Naive B cell (primary cell): ENCODE measurements at places on chromosomes 6 and 20.

DNA sequence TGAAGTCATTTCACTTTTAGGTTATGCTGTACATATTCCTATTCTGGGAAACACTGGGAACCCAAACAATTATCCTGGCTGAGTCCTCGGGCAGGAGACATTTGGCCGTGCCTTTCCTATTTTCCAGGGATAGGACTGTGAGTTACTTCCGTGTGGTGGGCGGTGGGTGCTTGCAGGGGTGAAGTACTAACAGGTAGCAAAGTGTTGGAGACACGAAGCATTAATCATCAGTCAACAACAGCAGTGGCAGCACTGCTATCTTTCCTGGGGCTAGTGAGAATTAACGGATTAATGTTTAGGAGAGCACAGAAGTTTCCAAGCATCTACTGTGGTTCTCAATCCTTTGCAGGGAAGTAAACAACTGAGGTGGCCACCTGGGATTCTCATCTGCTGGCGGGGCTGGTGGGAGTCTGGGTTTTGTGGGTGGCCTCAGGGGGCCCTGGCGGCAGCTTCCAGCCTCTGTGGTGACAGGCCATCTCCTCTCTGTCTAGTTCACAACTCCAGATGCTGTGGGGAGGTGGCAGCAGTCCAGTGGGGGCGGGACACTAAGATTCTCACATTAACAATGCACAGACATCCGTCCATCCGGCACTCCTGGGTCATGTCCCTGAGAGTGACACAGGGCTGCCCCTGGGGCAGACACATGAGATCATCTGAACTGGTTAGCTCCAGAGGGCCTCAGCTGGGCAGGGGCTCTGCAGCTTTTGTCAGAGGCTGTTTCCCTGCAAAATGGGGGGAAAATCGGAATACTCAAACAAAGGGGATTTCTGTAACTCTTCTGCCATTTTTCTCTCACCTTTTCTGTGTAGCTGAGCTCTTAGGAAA is 90.9 kb downstream of the GJA10 start:
- DNase-seq = no peak

DNA sequence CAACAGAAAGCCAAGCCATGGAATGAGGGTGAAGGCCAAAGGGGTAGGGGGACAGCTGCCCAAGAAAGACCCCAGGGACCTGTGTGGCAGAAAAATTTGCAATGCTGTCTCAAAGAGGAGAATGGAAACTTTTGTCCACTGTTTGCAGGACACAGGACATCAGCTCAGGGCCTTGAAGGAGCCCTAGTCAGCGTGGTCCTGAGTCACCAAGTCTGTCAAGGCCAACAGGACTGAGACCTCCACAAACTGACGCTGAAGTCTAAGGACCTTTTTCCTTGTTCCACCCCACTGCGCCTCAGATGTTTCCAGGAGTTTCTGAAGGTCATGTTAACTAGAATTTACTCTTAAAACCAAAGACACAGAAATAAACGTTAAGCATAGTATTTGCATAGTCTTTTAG is 31.8 kb upstream of the AVP start:
- DNase-seq = no peak

- DNase-seq = peak; percentile 65
Measured at GRCh38 chr6:30828027-30828962, 56.0 kb upstream of the DDR1 start.

GRCh38 chr6:18823782-18824386 is 436.7 kb downstream of the RNF144B start:
- no peak for DNase-seq

- DNase-seq = no peak
Measured at GRCh38 chr6:16592223-16592911, 168.9 kb downstream of the ATXN1 start.

GRCh38 chr6:13527671-13528056 is 40.3 kb upstream of the GFOD1 start:
- DNase-seq = no peak

DNA sequence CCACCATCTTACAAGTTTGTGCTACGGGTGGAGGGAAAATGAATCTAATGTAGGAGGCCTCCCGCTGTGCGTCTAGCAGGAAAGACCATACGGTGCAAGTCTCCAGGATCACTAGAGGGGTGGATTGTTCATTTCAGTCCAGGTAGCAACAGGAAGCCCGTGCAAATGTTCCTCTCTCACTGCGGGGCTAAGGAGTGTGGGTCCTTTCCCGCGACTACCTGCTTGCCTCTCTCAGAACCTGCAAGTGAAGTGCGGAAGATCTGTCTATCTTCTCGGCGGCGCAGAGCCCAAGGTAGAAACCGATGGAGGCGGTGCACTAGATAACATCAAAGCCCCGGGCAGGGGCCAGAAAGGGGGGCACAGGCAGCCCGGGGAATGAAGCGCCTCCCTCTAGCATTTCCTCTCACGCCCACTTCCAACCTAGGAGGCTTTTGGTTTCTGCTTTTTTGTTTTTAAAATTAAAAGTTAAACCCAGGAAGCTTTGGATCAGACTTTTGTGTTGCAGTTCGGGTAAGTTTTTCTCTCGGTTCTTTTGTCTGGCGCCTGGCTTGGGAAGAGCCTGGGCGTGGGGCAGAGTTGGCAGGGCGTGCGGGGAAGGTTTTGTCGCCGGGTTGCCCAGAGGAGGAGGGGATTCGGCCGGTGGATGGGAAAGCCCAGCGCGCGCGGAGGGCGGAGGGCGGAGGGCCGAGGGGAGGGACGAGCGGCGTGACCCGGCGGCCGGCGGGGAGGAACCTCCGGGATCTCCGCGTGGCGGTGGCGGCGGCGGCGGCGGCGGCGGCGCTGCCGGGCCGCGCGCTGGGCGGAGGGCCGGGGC is 3.5 kb upstream of the HIVEP1 start:
- DNase-seq = peak; percentile 86

DNA sequence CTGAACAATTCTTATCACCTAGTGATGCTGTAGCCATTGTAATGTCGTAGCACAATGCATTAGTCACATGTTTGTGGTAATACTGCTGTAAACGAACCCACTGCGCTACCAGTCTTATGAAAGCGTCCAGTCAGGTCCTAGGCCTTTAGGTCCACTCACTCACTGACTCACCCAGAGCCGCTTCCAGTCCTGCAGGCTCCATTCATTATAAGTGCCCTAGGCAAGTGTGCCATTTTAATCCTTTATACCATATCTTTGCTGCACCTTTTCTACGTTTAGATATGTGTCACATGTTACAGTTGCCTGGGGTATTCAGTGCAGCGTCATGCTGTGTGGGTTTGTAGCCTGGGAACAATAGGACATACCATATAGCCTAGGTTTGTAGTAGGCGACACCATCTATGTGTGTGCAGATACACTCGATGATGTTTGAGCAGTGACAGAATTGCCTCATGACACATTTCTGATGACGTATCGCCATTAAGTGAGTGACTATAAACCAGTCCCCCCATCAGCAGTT is 15.4 kb downstream of the IGF2R start:
- no peak for DNase-seq

- DNase-seq = no peak
Measured at GRCh38 chr20:23609486-23610109, 3.9 kb upstream of the CST9 start.

GRCh38 chr6:138973466-138974153 is 14.4 kb downstream of the REPS1 start:
- DNase-seq = no peak

DNA sequence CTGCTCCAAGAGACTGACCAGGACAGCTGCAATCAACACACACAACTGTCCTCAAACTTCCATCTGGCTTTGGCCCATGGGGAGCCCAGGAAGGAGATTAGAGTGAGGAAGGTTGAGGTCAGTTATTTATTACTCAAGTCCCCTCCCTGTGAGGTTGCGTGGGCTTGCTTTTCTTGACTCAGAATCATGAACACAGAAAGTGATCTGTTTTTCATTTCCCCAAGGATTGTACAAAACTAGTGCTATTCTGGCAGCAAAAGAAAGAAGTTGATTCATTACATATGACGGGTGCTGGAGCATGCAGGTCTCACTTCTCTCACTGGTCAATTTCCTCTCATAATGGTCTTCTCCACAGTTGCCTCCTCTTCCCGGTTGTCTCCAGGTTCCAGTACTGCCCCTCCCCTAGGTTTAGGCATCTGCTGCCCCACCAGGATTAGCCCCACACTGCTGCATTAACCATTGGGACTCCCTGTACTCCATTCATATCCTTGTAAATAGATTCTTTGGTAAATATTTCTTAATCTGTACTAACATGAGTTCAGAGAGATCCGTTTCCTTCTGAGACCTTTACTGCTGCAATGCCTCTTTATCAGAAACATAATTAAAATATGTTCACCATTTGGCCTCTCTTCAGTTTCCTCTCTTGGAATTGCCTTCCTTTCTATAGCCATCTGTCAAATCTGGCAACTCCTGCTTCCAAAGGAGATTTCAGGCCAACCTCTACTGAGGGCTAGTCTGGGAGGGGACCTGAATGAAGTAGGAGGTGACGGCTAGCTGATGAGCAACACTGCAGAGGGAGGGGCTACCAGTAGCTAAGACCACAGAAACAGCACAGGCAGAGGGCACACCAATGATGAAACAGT is 888.8 kb downstream of the QKI start:
- DNase-seq = no peak

GRCh38 chr6:68652117-68652536 is 17.0 kb downstream of the ADGRB3 start:
- no peak for DNase-seq

- no peak for DNase-seq
Measured at GRCh38 chr20:23776067-23776771, 25.5 kb upstream of the CST1 start.

DNA sequence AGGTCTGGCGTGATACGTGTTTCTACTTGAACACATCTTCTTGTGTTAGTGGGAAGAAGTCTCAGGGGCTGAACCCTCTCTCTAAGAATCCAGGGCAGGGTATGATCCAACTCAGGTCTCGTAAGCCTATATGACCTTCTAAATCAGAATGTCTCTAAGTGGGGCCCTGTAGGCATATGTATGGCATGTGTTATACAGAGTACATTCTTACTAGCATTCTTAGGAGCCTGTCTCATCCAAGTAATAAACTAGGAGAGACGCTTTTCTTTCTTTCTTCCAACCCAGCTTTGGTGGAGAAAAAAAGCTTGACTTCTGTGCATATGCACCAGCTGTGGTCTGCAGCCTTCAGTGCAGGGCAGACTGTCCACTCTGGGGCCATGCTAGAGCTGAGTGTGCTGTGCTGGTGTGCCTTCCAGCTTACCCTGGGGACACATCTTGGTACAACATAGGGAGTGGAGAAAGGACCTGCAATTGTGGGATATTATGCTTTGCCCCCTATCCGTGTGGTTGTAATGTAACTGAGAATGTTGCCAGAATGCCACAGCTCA is 47.3 kb downstream of the L3MBTL3 start:
- no peak for DNase-seq

DNA sequence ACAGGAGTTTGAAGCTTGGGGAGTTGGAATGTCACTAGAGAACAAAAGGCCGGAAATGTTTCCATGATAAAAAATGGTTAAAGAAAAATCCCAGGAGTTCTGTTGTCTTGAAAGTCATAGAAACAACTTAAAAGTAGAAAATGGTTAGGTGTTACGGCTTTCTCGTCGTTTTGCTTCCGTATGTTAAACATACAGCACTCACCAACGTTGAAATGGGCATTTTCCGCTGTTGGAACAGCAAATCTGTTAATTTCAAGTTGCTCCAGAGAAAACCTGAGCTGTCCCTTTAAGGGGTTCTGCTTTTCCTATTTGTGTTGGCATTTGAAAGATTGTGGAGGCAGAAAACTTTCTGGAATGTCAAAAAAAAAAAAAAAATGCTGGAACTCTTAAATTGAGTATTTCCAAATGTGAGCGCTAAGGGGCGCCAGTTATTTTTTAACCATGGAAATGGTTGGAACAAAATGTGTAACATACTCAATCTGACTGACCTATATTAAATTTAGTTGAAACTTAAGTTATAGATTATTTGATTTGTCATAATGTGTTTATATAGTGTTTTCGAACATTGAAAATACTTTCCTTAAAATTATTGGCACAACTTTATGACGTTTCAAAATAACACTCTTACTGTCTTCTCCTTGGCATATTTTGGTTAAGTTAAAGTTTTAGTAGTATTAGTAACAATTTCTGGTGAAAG is 2.2 kb downstream of the QKI start:
- DNase-seq = peak; percentile 26

- DNase-seq = peak; percentile 29
Measured at GRCh38 chr6:11404838-11405237, 132.7 kb upstream of the TMEM170B start.

DNA sequence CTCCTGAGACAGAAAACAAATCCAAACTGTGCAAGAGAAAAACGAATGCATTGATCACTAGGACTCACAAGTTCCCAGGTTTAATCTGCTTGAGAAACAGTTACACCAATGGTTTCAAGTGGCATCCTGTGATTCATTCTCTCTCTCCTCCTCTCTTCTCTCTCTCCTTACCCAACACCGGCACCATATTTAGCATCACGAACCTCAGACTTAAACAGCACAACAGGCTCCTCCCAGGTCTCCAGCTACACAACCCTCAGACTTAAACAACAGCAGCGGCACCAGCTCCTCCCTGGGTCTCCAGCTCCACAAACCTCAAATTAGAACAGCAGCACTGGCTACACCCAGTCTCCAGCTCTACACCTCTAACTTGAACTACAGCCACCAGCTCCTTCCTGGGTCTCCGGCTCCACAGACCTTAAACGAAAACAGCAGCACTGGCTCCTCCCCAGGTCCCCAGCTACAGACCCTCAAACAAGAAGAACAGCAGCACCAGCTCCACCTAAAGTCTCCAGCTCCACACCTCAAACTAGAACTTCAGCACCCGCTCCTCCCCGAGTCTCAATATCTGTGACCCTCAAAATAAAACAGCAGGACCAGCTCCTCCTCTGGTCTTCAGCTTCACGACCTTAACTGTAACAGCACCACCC is 355.9 kb downstream of the PREX1 start:
- DNase-seq = no peak

GRCh38 chr6:161245363-161245762 is 28.5 kb downstream of the AGPAT4 start:
- DNase-seq = no peak

GRCh38 chr6:144931172-144932035 is 646.3 kb downstream of the UTRN start:
- peak; percentile 5 for DNase-seq

- DNase-seq = no peak
Measured at GRCh38 chr6:14135893-14136539, 18.4 kb downstream of the CD83 start.

DNA sequence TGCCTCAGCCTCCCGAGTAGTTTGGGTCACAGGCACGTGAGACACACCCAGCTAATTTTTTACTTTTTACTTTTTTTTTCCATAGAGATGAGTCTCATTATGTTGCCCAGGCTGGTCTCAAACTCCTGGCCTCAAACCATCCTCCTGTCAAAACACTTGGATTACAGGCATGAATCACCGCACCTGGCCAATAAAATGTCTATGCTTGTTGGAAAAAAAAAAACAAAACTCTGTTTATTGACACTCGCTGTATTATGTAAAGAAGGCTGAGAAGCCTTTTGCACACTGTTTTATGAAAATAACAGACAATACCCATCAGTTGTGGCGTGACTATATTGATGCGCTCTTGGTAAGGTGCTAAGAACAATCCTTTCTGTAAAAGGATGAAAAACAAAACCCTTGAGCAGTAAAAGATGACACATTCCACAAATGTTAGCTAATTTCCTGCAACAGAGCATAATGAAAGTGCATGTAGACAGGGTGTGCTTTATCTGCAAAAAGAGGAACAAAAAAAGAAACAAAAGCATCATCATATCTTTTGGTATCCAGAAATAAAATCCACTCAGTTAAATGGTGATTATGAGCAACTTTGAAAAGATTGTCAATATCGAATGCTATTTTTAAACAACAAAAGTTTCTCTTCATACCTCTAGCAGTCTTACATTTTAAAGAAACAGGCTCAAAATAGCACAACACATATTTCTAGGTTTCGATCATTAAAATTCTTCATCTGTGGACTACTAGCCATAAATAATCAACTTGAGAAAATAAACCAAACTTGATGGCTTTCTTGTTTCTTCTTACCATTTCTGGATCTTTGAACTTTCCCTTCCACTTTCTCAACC is 108.3 kb upstream of the PHACTR1 start:
- no peak for DNase-seq

GRCh38 chr20:18727032-18727508 is 86.5 kb upstream of the SCP2D1 start:
- no peak for DNase-seq
